ENCODE measurements at places on chromosomes 11 and 22.

- DNase-seq = no peak
Observed at GRCh38 chr11:17564687-17565042, 17.6 kb downstream of the OTOG start.

DNA sequence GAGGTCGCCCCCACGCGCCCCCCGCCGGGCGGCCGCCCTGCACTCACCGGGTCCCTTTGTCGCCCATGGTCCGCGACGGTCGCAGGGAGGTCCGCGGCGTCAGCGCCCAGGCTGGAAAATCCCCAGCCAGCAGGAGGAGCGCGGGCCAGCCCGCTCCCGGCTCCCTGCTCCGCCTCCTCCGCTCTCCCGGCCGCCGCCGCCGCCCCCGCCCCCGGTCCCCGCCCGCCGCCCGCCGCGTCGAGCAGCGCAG, at the start of gene ARRB1:
ARRB1 (minus strand) TSS at position 121 of the 250 bp plus-strand sequence; CDS start at position 67, 54 bp downstream.
- DNase-seq = no peak

- DNase-seq = no peak
Observed at GRCh38 chr11:88206751-88207150, 31.5 kb upstream of the RAB38 start.

DNA sequence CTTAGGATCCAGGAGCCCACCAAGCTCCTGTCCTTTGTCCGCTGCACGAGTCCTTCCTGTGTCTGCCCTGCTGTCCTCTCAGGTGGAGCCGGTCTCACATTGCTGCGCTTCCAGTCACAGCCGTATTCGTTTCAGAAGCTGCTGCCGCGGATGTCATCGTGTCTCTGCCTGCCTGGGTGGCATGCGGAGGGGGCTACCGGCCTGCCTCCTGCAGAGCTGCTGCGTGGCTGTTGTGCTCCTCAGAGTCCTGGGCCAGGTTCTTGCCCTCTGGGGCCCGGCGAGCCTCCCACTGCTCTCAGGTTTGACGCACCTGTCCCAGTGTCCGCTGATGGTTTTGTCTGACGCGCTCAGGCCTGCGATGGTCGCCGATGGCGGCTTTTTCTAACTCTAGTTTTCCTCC, 254.2 kb downstream of the TBC1D22A start:
- DNase-seq = no peak

GRCh38 chr11:78166855-78167469, 21.5 kb downstream of the KCTD21 start:
- no peak for DNase-seq

- no peak for DNase-seq
Observed at GRCh38 chr11:70378506-70379134, 19.7 kb upstream of the CTTN start.

GRCh38 chr11:48052183-48053044, 72.1 kb downstream of the PTPRJ start:
- no peak for DNase-seq

DNA sequence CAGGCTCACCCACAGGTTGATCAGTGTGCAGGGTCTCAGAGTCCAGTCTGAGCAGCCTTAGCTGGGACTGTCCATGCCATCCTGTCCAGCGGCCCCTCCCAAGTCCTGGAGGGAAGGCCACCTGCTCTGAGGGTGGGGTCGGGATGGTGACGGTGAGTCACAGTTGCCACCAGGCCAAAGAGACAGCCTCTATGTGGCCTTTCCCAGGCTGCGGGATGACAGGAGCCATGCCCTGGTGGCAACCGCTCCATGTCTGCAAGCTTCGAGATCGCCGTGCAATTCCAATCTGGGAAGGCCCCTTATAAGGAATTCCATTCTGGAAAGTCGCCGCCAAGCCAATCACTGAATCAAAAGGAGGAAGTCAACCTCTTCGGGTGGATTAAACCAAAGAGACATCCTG, 47.5 kb downstream of the RTL6 start:
- DNase-seq = no peak

- no peak for DNase-seq
Observed at GRCh38 chr11:15912825-15913224, 443.5 kb downstream of the SOX6 start.

DNA sequence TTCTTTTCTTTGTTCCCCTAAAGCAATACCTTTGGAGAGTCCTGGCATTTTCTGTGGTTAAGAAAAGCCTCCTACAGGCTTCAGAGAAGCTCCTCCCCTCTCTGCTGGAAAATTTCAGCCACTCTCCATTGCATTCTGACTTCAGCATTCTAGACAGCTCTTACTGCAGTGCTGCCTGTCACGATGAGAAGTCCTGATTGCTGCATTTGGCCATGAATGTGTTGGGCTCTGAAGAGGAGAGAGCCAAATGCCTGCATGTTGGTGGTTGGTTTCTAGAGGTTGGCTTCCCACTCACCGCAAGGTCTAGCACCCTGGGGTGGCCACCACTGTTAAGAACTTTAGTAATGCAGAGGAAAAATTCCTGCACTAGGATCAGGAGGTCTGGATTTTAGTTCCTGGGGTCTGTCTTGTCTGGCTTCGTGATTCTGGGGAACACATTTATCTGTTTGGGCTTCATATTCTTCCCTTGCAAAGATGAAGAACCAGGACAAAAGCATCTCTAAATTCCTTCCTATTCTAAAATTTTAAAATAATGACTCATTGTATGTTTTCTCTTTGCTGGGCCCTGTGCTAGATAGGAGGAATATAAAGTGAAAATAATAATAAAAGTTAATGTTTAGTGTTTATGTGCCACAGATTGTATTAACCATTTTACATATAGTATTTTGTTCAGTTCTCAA, 38.1 kb downstream of the COA4 start:
- no peak for DNase-seq

DNA sequence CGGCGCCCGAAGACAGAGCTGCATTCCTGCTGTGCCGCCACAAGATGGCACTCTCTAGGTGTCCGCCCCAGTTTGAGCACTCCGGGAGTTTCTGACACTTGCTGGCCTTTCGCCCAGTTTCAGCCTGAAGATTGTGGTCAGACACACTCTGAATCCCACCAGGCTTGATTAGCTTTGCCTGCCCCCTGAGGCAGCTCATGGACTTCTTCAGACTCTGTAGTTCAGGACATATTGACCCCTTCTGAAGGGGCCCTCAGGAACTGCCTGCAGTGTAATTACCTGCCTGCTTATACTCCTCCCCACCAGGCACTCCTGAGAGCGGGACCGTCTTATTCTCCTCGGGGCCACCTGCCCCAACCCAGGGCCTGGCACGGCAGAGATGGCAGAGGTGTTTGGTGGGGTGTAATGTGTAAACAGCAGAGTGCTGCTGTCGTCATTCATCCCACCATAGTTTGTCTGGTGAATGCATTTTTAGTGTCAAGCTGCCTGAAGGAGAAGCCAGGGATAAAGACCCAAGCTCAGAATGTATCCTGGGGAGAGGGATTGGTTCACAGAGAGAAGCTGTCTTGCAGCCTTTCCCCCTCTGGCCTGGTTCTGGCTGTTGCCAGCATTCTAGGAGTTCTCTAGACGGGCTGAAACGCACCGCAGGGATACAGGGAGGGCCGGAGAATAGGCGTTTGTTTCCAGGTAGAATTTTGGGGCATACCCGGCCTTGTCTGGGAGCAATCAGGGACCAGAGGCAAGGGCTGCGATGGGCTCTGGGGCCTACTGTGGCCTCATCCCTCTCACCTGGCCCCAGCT, 46.4 kb downstream of the EIF3F start:
- peak; percentile 69 for DNase-seq

DNA sequence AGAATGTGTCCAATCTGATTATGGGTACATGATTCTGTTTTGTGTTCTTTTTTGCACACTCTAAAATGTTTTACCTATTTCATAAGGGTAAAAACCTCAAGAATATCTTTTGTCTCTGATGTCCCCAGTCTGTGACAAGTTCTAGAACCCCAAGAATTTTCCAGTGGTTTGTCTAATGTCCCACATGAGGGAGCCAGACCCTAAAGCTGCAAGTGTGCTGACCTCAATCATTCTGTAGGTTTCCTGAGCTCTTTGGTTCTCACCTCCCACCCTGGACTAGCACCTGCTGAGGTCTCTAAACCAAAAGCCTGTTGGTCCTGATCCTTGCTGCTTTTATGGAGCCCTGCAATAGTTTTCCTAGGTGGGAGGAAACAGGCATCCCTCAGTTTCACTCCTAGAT, 149.8 kb upstream of the MPPED2 start:
- DNase-seq = no peak

DNA sequence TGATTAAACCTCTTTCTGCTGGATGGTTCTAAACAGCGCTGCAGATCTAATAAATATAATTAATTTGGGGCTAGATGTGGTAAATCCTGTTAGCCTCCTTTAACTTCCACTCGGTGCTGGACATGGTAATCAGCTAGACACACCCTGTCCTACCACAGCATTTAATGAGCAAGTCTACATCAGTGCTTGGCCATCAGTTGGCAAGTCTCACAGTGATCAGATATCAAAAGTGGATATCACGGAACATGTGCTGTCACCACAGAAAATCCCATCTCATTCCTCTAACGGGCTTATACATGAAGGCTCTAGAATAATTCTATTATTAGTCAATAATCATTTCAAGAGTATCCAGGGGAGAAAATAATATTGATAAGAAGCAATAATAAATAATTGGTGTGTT, 5.6 kb upstream of the USP28 start:
- no peak for DNase-seq

GRCh38 chr22:37088108-37088605, 21.4 kb downstream of the TMPRSS6 start:
- no peak for DNase-seq

DNA sequence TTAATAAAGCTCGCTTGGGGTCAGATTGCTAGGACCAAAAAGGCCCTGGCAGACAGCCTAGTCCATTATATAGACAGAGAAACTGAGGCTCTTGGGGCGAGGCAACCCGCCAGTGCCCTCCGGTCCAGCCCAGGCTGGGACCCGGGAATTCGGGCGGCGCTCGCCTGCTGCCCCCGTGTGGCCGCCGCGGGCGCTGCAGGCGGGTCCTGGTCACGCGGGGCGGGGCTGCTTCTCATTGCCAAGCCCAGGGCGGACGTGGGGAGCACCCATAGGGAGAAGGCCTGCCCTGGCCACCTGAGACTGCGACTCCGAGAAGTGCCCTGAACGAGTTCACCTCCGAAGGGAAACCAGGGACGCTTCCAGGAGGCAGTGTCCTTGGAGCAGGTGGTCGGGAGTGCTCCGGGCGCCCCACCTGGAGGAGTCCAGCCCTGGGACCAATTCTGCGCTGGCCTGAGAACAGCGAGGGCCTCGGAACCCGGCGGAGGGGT, 36.0 kb upstream of the CSNK1E start:
- peak; percentile 78 for DNase-seq

DNA sequence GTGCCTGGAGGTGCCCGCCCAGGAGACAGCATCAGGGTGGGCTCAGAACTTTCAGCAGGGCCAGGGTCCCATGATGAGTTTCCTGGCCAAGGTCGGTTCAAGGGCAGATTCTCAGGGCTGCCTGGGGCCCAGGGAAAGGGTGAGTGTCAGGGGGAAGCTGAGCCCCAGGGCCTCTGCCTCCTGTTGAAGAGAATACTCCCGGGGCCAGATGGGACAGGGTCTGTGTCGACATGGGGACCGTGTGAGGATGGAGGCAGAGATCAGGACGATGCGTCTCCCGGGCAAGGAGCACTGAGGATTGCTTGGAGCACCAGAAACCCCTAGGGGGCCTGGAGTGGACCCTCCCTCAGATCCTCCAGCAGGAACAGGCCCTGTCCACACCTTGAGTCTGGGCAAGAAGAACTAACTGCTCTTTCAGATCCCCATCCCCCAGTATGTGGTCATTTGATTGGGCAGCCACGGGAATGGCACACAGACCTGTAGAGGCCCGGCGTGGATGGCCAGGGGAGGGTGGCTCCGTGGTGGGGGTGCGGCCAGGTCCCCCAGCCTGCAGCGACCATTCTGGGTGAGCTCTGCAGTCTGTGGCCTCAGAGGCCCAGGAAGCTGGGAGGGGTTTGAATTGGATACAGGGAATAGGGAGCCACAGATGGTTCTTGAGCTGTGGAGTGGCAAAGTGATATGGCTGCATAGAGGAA, 1078.7 kb downstream of the BRD1 start:
- DNase-seq = no peak

GRCh38 chr11:117921893-117922292, 7.3 kb downstream of the TMPRSS13 start:
- DNase-seq = no peak

DNA sequence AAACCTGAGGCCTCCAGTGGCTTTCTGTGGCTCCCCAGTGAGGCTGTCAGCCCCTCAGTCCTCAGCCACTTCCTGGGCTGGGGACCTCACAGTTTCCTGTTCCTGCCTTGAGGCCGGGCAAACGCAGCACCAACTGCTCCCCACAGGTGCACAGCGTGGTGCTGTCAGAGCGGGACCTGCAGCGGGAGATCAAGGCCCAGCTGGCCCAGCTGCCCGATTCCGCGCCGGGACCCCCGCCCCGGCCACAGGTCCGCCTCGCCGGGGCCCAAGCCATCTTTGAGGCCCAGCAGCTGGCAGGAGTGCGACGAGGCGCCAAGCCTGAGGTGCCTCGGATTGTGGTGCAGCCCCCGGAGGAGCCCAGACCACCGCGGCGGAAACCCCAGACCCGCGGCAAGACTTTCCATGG, 5.4 kb downstream of the TBC1D10C start:
- peak; percentile 82 for DNase-seq

DNA sequence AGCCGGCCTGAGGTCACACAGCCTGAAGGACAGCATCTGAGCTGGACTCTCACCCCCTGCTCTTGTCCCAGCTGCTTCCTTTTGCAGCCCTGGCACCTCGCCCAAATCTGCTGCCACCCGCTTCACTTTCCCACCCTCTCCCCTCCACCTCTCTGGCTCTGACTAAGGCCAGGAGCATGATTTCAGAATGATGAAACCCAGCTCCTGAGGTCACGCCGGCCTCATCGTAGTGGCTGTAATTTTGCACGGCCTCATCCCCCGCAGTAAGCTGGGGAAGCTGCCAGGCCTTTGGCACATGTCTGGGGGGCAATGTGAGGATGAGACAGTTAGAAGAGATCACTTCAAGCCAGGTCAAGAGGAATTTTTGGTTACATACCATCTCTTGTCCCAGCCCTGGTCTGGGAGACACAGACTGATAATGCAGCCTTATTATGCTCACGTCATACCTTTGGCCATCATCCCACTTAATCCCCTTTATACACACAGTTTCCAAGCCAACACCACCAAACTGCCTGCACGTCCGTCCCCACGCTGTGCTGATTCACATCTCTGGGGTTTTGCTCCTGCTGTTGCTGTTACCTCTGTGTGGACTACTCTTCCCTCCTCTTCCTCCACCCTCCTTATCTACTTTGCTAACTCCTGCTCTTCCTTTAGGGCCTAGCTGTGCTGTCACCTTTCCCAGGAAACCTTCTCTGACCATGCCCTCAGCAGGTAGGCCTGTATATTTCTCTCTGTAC, 58.1 kb downstream of the CHRDL2 start:
- DNase-seq = no peak

- no peak for DNase-seq
Observed at GRCh38 chr22:42596336-42596735, 18.3 kb downstream of the POLDIP3 start.

DNA sequence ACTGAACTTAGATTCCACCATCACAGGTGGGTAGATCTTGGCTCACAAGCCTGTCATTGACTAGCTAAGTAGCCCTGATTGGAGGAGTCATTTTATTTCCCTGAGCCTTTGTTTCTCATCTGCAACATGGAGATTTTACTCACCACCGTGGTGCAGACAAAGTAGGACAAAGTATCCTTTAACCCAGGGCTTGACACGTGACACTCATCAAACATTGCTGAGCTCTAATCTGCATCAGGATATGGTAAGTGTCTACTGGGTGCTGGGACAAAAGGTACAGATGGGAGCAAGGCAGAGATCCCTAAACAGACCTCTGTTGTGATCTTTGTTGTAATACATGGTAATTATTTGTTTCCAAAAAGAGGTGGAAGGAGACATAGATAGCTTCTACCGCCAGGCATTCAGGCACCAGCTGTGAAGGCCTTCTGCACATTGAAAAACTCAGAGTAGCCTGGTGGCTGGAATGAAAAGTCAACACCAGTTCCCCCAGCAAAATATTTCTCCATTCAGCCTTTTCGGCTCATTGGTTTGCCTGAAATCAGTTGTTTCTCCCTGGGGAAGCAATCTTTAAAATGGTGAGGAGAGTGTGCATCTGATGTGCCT, 18.3 kb upstream of the MICAL2 start:
- DNase-seq = no peak

Data from B cell (primary cell).